NCI-H69 (cell line): ENCODE measurements at places on chromosomes 3 and 15.

GRCh38 chr3:72460205-72461174, 387.8 kb downstream of the SHQ1 start:
- no peak for DNase-seq

GRCh38 chr3:30779686-30780287, 114.7 kb downstream of the GADL1 start:
- DNase-seq = peak; percentile 63

DNA sequence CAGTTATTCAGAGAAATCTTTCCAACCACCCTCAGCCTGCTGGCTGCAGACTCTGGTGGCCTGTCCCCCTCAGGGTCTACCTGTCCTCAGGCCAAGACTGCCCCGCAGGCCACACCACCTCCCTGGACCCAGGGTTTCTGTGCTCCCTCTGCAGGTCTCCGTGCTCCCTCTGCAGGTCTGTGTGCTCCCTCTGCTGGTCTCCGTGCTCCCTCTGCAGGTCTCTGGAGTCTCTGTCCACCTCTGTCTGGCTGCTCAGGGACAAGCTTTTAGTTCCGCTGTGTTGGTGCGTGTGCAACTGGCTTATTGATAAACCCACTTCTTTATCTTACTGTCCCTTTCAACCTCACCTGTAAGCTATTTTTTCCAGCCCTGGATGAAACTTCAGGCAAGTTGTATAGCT, 30.1 kb downstream of the BDH1 start:
- peak; percentile 17 for DNase-seq

DNA sequence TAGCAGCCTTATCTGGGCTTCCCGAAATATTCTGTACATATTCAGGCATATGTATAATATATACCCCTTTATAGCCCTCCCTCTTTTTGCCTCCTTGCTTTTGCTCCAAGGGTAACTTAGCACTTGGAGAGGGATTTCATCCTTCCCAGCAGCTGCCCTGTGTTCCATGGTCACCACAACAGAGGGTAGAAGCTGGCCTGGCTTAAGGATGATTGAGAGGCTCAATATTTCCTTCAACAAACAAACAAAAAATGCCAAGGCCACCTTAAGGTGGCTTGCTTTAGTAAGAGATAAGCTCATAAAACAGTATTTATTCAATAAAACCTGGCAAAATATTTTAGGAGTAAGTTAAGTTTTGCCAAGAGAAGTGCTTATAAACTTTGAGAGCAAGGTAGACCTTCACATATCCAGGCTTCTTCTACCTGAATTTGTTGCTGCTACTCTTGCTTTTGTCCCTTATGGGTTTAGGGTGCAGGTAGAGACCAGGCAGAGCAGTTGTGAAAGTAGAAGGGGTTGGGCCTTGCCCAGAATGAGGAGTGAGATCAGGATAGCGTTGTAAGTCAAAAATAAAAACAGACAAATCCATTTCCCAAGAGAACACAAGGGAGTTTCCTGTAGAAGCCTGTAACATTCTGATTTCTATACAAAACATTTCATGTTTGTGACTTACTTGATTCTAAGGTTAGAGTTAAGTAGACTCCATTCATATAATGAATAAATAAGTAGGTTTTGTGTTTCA, 52.7 kb upstream of the ATOSA start:
- no peak for DNase-seq

DNA sequence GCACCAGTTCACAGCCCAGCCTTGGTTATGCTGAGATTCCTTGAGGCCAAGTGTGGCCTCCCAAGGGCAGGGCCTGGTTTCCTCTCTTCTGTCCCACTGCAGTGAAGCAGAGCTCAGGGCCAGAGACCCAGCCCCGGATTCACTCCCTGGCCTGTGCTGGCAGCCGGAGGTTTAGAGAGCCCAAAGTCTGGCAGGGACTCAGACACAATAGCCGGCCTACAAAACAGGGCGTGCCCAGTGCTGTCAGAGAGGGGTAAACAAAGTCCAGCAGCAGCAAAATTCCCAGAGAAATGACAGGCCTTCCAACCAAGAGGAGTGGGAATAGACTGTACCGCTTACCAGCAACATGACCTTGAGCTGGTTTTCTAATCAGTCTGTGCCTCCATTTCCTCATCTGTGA, 14.0 kb downstream of the VIPR1 start:
- DNase-seq = no peak

DNA sequence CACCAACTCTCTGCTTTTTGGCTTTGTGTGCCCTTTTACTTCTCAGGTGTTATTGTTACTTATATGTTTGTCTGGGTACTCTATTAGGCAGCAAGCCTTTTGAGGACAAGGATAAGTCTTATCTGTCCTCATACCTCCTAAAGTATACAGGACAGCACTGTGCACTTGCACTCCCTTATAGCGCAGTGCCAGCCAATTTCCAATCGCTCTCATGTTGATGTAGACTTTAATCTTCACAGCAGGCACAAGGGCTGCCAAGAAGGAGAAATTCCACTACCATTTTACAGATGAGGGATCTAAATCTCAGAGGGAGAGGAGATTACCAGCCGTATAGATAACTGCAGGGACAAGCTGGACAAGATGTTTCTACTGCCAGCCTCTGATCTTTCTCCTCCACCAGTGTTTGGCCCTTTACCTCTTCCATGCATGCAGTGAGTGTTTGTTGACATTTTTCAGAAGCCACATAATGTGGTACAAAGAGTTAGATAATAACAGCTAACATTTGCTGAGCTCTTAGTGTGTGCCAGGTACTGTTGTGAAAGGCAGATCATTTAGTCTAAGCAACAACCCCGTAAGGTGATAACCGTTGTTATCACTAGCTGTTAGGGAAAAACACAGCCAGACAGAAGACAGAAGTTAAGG, 30.1 kb downstream of the SST start:
- DNase-seq = no peak

- DNase-seq = no peak
These were observed 425.9 kb upstream of the ZNF385D start for GRCh38 chr3:22176911-22177310.

DNA sequence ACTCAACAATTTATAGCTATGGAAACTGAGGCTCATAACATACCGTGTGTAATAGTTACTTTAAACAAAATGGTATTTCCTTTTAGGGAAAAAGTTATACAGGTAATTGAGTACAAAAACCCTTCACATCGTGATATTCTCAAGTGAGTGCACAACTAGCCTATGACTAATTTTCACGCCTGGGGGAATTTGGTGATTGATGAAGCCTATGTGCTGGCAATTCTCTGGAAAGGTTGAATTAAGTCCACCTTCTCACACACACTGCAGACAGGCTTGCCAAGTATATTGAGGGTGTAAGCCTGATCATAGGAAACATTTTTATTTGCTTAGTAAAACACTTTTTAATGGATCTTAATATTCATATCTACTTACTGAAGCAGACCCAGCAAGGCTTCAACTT, 41.3 kb upstream of the ROBO2 start:
- DNase-seq = peak; percentile 5

GRCh38 chr3:53551324-53551723, 56.9 kb downstream of the CACNA1D start:
- DNase-seq = no peak
